NCI-H460 (cell line): ENCODE measurements at places on chromosomes 5 and 9. TPM values are rescaled to one million over a fixed set of nuclear protein-coding genes. Genes with fewer than 3 reads are reported as not detected.

DNA sequence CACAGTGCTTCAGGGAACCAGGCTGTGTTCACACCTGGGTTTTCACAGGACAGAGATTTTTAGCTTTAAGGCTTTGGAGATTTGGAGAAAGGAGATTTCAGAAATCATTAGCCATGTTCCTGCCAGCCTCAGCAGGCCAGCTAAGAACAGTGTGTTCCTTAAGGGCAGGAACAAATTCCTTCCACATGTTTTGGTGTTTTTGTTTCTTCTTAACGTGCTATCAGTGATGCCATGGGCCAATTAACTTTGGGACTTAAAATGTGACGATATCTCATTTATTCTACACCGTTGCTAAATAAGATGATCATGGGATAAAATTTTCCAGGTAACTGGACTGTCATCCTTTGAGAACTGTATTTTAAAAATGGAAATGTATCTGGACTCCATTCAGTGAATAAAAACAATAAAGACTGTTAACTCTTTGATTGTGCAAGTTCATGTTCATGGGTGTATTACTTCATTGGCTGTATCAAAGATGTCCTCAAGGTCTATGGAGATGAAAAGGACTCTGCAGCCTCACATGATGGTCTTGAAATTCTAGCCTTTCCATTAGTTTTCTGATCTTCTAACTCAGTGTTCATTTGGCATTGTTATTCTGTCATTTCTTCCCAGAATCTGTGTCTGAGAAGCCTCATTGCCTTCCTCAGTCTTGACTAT is 72.3 kb downstream of the ZNF366 start:
- no peak for DNase-seq

- no peak for DNase-seq
Measured at GRCh38 chr5:6772886-6773285, 59.7 kb downstream of the TENT4A start.

DNA sequence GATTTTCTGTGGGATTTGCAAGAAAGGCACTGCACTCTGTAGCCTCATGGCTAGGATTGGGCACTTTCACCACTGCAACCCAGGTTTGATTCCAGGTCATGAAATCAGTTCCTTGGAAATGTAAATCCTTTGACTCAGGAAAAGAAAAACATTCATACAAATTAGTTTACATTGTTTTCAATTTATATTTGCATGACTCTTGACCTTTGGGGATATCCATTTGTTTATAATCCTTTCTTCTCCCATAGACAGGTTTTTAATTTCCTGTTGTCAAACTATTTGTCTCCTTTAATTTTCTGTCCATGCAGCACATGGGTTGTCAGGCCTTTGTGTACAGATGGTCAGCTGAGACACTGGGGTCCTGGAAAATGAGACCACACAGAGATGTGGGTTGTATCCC is 801.5 kb downstream of the NR2F1-AS1 start:
- no peak for DNase-seq

FGD3 gene
- 0.87 and 1.1 TPM in 2 replicates for total RNA-seq
